Non-pigmented ciliary epithelial cell (primary cell): ENCODE measurements at places on chromosomes 2 and 18.
A peak's percentile ranks its signal among the peaks of the same experiment; 100 is the strongest.

DNA sequence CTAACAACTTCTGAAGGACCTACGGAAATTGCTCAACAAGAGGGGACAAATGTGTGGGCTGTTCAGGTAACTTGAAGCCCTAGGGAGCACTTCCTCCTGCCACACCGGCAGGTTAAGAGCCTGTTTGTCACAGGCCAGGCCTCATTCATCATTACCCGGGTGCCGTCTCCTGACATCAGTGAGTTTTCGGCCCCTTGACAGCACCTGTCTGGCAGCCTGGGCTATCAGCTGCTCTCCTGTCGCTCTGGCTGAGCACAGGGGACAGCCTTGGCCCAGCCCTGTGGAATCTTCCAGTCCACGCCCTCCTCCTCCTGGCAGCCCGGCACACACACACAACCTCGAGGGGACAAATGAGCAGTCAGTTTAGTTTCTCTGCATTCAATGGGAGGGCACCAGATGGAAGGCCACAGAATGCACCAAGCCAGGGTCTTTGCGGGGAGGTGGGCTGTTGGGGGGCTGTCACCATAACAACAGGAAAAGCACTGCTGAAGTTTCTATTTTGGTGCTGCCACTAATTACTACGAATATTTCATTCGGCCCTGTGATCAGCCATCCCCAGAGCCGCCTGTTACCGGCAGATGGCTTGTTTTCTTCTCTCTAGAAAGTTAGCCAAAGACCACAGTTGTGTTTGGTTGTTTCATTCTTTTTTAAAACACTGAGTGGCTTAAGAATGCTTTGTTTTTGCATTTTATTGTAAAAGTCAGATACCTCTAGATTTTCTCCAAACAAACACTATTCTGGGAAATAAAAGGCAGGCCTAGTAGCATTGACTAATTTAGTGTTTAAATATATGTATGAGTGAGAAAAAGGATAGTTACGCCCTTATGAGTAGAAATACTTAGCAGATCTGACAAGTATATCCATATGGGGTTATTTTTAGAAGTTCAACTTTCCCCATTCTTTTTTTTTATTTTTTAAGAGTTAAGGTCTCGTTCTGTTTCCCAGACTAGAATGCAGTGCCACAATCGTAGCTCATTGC lies 189.9 kb upstream of the NDUFV2 start:
- no peak for DNase-seq

DNA sequence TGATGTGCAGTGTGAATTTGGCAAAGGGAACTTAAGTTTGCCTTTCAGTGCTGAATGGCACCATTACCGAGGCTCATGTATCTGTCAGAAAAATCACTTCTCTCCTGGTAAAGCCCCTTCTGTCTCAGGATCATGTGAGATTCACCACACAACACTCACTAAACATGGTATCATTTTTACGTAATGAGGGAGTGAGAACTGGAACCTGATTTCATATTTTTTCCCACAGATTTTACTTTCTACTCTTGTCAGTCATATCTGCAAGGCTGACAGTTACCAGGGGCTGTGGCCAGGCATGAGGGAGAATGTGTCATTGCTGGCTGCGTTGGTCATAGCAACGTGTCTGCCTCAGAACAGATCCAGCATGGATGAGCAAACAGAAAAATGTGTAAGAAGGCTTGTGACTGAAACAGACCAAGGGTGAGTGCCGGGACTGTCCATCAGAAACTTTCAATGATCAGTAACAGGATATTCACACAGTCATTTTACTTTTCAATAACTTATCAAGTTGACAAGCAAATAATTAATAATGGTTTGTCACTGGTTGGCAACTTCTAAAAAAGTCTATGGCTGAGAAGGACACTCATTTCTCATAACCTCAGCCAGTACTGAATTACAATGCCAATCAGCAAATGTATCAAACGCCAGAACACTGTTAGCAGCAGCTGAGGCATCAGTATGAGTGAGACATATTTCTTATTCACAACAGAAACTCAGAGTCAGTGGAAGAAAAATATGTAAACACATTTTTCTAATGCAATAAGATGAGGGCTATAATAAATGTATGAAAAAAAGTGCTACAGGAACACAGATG lies 100.5 kb downstream of the CDC42EP3 start:
- DNase-seq, result peak; percentile 66

- DNase-seq, result no peak
Measured at GRCh38 chr2:101310090-101310833, 1.8 kb upstream of the RNF149 start.

DNA sequence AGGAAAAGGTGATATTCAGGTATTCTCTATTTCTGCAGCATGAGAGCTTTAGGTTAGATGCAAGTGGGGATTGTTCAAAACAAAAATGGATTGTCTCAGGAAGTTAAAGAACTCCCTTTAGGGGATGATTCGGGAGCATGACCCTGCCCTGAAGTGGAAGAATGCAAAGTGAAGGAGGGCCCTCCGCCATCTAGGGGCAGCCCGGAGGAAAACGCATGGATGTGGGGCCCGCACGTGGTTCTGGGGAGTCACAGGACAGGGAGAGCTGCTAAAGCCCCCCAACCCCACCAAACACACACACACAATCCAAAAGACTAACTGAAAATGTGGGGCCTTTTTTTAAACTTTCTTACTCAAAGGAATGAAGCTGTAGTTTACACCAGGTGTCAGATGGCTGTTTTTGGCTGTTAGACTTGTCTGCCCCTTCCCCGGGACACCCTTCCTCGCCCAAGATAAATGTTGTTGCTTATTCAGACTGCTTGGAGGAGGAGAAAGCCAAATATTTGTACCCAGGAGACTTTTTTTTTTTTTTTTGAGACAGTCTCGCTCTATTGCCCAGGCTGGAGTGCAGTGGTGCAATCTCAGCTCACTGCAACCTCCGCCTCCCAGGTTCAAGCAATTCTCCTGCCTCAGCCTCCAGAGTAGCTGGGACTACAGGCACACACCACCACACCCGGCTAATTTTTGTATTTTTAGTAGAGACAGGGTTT lies 78.8 kb downstream of the HNRNPLL start:
- DNase-seq, result no peak

DNA sequence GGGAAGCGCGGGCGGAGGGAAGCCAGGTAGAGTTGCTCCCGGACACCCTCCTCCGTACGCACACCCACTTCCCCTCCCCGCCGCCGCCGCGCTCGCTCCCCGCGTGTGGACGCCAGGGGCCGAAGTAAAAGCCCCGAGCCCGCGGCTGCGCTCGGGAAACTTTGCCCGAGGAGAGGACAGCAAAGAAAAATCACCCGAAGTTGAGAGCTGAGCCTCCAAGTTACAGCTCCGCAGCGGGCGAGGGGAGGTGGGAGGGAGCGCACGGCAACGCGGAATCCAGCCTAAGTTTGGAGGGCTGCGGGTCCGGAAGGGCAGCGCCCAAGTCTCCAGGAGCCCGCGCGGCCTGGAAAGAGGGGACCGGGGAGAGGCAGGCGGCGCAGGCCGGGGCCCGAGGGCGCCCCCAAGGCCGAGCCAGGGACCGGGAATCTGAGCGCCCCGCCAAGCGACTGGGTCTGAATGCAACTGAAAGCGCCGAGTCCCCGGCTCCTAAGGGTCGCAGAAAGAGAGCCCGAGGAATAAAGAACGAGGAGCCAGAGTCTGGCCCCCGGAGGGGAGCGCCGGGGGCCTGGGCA lies 706 bp upstream of the BCL11A start:
- DNase-seq, result no peak

DNA sequence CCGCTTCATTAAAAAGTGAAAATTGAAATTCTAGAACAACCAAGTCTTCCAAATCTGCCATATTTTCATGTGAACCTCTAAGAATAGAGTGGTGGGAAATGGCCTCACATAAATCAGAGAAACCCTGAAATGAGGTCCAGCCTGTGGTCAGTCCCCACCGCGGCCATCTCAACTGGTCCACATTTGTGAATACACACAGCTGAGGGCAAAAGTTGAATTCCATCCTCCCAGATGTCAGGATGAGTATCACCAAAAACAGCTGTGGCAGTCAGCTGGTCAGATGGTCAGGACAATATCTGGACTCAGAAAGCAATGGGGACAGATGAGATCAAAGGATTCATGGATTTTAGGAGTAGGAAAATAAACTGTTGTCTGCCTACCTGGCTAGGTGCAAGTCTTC lies 219.4 kb upstream of the NCKAP5 start:
- DNase-seq, result no peak

DNA sequence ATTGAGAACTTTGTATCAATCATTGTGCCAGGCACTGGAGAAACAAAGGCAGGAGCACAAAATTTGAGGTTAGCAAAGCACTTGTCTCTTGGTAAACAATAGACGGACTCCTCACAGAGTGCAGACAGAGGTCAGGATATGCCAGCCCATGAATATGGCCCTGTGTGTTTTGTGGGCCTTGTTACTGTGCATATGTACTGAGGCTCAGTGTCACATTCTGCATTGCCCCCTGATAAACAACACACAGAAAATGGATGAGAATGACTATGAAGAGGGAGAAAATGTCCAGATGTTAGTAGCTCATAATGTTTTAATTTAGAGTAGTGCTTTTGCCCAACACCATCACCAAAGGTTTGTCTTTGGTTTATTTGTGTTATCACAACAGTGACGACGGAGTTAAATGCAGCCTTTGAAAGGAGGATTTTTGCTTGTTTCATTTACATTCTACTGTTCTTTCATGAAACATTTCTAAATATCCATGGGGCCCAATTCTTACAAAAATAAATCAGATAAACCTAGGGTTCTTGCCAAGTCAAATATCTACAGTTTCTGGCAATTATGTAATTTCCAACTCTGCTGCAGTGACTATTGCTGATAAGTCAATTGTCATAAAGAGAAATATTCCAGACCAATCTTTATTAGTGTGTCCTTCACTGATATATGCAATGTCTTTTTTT lies 14.6 kb upstream of the NT5C1B start:
- DNase-seq, result no peak

DNA sequence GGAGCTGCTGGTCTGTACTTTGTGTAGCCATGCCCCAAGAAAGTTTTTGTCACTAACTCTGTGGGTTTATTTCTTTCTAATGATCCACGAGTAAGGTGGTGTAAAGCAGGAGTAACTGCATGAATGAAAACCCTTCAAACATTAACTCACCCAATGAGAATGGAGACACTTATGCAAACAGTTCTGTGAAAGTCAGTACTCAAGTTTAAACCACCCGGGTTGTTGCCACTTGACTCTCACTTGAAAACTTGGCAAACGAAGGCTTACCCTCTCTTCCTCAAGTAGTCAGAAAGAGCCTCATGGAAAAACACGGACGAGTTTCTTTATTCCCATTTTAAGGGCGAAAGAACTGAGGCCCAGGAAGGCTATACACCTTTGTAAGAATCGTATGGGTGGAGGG lies 117.5 kb downstream of the MMADHC start:
- no peak for DNase-seq

DNA sequence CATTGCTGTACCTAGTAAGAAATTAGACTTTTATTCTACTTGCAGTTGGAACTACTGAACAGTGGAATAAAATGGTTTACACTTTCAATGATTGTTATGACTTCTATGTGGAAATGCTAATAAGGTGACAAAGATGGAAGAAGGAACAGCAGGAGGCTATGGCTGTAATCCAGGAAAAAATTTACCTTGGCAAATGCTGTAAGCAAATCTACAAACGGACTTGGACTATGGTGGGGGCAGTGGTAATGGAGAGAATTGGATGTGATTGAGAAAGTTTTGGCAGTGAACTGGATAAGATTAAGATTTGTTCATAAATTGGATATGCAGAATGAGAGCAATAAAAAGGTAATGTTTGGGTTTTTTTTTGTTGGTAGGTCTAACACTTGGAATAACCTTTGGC lies 111.0 kb upstream of the ERBB4 start:
- no peak for DNase-seq

- DNase-seq, result no peak
Measured at GRCh38 chr18:44698518-44698917, 17.8 kb downstream of the SETBP1 start.

DNA sequence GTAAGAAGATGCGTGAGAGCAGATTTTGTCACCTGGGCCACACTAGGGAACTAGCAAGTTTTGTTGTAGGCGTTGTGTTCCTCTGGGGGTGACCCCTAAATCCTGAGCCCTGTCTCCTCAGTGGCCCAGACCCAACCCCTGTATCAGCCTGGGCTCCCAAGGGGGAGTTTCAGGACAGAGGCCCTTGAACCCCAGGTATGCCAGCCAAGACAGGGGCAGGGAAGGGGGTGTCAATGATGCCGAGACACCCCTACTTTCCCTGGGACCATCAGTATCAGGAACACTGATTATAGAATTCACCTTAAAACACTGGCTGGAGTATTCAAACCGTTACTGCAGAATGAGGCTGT lies 39.1 kb upstream of the RPL31 start:
- DNase-seq, result no peak

DNA sequence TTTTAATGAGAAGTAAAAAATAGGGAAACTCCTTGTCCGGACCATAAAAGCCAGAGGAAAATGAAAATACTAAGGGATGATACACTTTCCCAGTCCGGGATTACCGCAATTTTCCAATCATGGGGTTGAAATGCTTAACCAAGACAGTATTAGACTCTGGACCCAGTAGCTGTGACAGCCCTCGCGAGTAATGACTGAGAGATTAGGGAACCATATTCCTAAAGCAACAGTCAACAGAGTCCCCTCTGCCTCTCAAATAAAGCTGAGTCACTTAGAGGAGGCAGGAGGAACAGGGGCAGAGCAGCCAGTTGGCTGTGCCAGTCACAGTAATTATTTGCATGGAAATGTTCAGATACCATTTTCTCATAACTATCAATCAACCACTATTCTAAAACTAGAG lies 34.8 kb downstream of the GPATCH11 start:
- DNase-seq, result no peak

GRCh38 chr18:13147130-13147529 lies 71.4 kb upstream of the LDLRAD4 start:
- DNase-seq, result no peak

DNA sequence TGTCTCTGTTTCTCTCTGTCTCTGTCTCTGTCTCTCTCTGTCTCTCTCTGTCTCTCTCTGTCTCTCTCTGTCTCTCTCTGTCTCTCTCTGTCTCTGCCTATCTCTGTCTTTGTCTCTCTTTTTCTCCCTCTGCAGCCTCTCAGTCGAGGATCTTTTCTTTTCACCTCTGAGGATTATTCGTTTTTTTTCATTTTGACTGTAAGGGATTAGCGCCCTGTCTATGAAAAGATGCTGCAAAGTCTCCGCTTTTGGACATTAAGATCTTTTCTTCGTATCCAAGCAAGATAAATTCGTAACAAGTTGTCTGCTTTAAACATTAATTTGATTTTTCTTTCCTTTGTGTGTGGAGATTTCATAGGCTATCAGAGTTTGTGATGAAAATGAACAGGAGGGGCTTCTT lies 191.2 kb upstream of the TPO start:
- DNase-seq, result no peak
